A549 treated with CORT108297 at 1 μM for 4 hours (cell line): ENCODE measurements at places on chromosomes 6 and 20. TPM values are rescaled to one million over a fixed set of nuclear protein-coding genes. Genes with fewer than 3 reads are reported as not detected.

Gene ATP6V1G2
- total RNA-seq: 0.54 to 1.1 TPM (median 0.67 TPM) in 5 replicates

Gene TBC1D32
- 0.93 to 1.8 TPM (median 1.1 TPM) in 5 replicates for total RNA-seq

Gene GPR63
- total RNA-seq: 0.45 to 0.60 TPM (median 0.53 TPM) in 5 replicates

Gene KIF13A
- 18.9 to 23.2 TPM (median 20.6 TPM) in 5 replicates for total RNA-seq

Gene REM1
- 0.12 to 0.23 TPM (median 0.13 TPM) in 5 replicates for total RNA-seq

Gene KHDC1L
- 0.23 to 0.40 TPM (median 0.30 TPM) in 5 replicates for total RNA-seq

Gene SLC4A11
- total RNA-seq: 6.1 to 7.5 TPM (median 6.7 TPM) in 5 replicates

Gene ZDHHC14
- 2.9 to 4.5 TPM (median 3.4 TPM) in 5 replicates for total RNA-seq

Gene FBXO9
- 33.4 to 39.4 TPM (median 38.8 TPM) in 5 replicates for total RNA-seq

Gene CCND3
- total RNA-seq: 122 to 200 TPM (median 189 TPM) in 5 replicates

Gene FUT9
- total RNA-seq: not detected in 5 replicates

Gene PRL
- total RNA-seq: not detected in 5 replicates

Gene TDRD6
- not detected in 5 replicates for total RNA-seq

Gene C20orf204
- total RNA-seq: 0.20 to 0.62 TPM (median 0.50 TPM) in 5 replicates

Gene THBD
- total RNA-seq: 32.0 to 54.4 TPM (median 42.2 TPM) in 5 replicates

Gene RPS10
- 2,016 to 2,196 TPM (median 2,060 TPM) in 5 replicates for total RNA-seq
